ENCODE measurements at places on chromosomes 5 and 9. TPM values are rescaled to one million over a fixed set of nuclear protein-coding genes. Genes with fewer than 3 reads are reported as not detected.

GRCh38 chr5:175517824-175518450 lies 39.6 kb downstream of the SFXN1 start:
- DNase-seq: no peak

- DNase-seq: no peak
Observed at GRCh38 chr9:81824802-81825730, 103.2 kb upstream of the SPATA31D4 start.

Gene PCDHGA12
- total RNA-seq: 6.5 TPM

DNA sequence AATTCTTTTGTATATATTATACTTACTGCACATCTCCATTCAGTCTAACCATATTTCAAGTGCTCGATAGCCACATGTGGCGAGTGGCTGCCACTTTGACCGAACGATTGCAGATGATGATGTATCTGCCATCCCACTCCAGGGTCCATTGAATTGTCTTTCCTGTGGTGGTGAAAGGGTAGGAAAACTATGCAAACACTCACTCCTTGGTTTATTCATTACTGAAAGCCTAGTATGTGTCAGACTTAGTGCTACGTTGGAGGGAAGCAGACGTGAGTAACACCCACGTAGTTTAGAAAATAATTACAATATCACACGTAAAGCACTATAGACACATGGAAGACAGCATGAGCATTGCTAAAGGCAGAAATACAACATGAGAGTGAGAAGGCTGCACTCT lies 353.7 kb downstream of the CSNK1G3 start:
- DNase-seq: no peak

- no peak for DNase-seq
Observed at GRCh38 chr9:136711751-136712689, at the start of gene DIPK1B. DIPK1B (plus strand) TSS chr9:136712572; CDS start chr9:136712666, 94 bp downstream.

Gene KIF12
- total RNA-seq: not detected

Measured in Right ventricle myocardium inferior (tissue), 1 donor.